ENCODE measurements at places on chromosomes 7 and 10.

GRCh38 chr10:84424731-84425167 lies 96.4 kb downstream of the CCSER2 start:
- DNase-seq = no peak

- DNase-seq = no peak
Observed at GRCh38 chr7:102833343-102833742, 79.5 kb upstream of the LRRC17 start.

- DNase-seq = no peak
Observed at GRCh38 chr7:127730658-127731276, 78.8 kb downstream of the SND1 start.

GRCh38 chr7:112416127-112416526 lies 34.1 kb upstream of the IFRD1 start:
- no peak for DNase-seq

- DNase-seq = no peak
Observed at GRCh38 chr10:3671386-3671955, 113.5 kb downstream of the KLF6 start.

GRCh38 chr10:71079761-71080380 lies 132.5 kb upstream of the UNC5B start:
- no peak for DNase-seq

- no peak for DNase-seq
Observed at GRCh38 chr7:121638286-121638685, 234.7 kb upstream of the PTPRZ1 start.

- DNase-seq = no peak
Observed at GRCh38 chr10:116810120-116810500, 39.2 kb upstream of the ENO4 start.

- no peak for DNase-seq
Observed at GRCh38 chr7:111438369-111439289, 123.7 kb downstream of the IMMP2L start.

DNA sequence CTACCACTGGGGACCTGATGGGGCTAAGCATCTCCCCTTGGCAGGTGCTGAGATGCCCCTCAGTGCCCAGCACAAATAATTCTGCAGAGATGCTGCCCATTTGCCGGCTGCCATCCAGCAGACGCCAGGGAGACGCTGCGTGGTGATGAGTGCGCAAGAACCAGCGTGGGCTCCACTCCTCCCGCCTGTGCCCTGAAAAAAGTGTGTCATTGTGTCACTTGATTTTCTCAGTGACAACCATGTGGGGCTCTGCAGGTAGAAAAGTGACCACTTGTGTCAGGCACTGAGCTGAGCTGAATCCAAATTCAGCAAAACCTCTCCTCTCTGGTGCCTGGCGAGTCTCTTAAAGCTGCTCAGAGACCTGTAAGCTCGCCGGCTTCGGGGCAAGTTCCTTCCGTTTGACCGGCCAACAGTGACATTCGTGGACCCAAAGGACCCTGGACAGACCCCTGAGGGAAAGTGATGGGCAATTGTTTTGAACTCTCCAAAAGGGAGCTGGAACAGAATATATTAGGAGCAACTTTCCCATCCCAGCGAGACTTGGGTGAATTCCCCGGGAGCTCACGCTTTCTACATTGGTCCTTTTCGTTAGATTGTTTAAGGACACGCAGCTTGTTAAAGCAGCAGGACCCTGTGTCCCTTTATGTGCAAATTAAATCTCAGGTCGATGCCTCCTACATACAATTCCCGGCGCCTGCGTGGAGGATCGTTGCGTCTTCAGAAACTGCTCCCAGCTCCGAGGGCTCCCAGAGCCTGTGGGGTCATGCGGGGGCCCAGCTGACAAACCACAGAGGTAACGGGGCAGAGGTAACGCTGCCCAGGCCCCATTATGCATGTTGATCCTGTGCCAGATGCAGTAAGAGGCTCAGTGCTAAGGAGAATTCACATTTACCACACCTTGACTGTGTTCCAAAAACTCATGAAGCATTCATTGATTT lies 332.7 kb downstream of the ADARB2 start:
- DNase-seq = no peak

GRCh38 chr10:101073631-101074030 lies 11.8 kb downstream of the KAZALD1 start:
- DNase-seq = no peak

DNA sequence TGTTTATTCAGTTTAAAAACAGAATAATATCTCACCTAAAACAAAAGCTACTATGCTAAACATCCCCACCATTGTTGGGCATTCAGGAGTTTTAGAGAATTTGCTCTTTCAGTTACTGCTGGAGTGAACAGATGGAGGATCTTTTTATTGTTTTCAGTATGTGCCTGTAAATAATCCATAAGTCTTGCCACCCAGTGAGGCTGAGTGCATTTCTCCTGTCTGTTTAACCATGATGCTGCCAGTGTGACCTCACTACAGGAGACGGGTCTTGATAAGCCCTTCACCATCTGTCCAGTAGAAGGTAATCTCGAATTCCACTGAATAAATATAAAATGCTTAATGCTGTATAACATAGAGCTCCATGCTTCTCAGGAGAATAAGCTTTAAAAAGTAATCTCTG lies 430.9 kb downstream of the POM121L12 start:
- DNase-seq = no peak

GRCh38 chr10:34854147-34854601 lies 39.1 kb upstream of the PARD3 start:
- DNase-seq = no peak

GRCh38 chr10:86056672-86057071 lies 309.9 kb downstream of the GRID1 start:
- DNase-seq = no peak

DNA sequence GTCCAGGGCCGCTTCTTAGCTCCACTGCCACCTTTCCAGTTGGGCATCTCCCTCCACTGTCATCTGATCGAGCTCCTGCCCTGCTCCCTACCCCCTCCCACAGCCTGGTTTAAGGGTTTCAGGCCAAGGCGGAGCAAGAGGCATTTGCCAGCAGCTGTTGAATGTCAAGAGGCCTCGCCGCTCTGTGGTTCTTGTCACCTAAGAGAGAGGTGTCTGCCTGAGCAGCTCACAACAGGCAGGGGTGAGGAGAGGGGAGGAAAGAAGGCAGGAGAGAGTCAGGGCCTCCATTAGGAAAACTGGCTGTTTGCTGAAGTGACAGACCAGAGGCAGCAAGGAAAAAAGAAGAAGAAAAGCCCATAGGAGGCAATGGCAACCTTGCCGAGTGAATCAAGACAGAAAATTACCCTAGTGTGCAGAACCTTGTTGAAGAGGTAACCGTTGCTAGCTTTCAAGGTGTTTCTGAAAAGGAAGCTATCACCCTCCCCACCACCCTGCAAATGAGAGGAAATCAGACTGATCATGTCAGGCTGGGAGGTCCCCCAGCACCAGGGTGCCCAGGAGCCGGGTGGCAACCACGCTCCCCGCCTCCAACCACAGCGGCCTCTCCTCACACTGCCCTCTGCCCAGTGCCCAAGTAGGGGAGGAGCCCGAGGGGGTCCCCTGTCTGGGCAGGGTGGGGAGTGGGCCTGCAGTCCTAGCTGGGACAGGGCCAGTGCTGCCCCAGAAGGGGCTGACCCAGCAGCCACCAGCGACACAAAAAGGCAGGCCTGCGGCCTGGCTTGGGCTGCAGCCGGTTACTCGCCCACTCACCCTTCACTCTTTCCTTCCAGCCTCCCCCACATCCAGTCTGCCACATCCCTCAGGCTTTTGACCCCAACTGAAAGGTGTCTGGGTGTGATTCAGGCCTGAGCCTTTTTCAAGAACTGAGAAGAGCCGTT lies 7.1 kb downstream of the GATA3 start:
- DNase-seq = no peak

DNA sequence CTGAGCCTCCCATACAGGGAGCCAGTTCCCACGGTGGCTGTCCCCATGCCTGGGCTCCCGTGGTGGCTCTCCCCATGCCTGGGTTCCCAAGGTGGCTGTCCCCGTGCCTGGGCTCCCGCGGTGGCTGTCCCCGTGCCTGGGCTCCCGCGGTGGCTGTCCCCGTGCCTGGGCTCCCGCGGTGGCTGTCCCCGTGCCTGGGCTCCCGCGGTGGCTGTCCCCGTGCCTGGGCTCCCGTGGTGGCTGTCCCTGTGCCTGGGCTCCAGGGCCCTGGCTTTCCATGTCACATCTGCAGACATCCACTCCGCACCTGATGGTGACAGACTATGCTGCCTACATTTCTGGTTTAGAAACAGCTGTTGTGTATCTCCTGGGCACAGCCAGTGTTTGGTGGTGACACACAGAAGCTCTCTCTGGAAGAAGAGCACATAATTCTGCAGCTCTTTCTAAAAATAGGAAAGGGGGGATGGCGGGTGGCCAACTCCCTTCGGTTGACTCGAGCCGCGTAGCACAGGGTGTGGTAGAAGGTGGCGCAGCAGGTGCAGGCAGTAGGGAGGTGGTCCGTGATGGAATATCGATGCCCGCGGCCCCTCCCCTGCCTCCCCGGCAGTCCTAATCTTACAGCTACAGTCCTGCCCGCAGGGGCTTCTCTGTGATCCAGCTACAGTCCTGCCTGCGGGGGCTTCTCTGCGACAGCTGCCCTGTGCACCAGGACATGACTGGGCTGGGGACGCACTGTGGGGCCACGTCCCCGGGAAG lies 251.2 kb downstream of the DNAJB6 start:
- DNase-seq = no peak

DNA sequence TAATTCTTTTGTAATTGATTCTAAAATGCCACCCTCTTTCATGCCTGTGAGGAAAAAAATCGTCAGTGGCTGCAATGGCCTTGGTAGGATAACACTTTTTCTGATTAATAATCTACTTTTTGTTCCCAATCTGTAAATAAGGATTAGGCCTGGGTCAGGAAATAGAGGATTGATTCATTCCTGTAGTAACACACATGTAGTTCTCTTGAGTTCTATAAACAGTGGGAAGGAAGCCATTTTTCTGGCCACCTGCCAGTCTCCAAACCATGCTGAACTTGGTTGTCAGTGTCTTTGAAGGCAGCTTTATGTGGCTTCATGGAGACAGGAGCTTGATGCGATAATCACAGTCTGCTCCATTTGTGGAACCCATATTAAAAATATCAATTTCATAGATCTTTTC lies 169.3 kb upstream of the NFE2L3 start:
- no peak for DNase-seq

- no peak for DNase-seq
Observed at GRCh38 chr7:28509251-28510025, 97.1 kb downstream of the CREB5 start.

GRCh38 chr7:148637094-148637493 lies 46.5 kb downstream of the C7orf33 start:
- DNase-seq = no peak

DNA sequence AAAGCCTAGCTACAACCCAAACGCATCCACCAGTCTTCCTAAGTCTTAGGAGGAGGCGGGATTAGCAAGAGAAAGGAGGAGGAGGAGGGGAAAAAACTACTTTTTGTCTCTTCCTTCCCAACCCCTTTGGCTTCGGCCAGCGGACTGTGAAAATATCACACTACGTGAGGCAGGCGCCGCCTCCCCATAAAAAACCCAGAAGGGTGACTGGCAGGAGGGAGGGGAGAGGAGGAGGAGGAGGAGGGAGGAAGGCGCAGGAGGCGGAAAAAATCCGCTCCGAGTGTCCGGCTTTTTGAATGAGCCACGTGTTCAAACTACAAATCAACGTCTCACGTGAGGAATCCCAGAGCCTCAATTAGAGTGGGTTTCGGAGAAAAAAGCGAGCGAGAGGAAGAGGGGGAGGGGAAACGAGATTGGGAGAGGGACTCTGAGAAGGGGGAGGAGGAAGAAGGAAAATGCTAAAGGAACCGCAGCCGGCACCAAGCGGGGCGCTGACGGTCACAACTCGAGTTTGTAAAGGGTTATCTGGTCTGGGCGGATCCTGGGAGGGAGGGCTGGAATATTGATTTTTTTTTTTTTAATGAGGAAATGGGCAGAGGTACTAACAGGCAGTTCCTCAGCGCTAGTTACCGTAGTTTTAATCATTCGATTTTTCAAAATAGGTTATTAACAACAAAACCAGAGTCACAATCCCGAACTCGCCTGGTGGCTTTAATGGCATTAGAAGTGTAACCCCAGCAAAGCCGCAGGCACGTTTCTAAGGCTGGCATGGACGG lies at the start of gene IGF2BP3:
Gene IGF2BP3, minus strand, starts transcription at position 162 of the 776 bp plus-strand sequence. CDS start 381 bp downstream, outside the sequence.
- DNase-seq = no peak
